ENCODE measurements at places on chromosomes 4 and X.

- DNase-seq, result no peak
Observed at GRCh38 chrX:11290416-11291102, 2.7 kb upstream of the AMELX start.

GRCh38 chr4:127978930-127979329 is 13.7 kb downstream of the ABHD18 start:
- no peak for DNase-seq

- no peak for DNase-seq
Observed at GRCh38 chrX:34978171-34978570, 35.6 kb downstream of the FAM47B start.

DNA sequence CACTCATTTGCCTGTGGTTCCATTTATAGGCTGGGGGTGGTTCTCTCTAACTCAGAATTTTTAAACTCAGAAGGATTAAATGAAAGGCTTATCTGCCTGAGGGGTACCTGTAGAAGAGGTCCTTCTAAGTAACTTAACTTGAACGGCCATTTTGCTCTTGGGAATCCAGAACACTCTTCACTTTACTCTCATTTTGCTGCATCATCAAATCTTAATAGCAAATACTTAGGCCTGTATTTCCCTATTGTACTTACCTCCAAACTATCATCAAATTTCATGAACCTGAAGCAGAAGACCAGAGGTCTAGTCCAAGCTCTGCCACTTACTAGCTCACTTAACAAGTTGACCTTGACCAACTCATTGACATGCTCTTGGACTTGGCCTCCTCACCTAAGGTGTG is 70.4 kb downstream of the GRIA3 start:
- no peak for DNase-seq

DNA sequence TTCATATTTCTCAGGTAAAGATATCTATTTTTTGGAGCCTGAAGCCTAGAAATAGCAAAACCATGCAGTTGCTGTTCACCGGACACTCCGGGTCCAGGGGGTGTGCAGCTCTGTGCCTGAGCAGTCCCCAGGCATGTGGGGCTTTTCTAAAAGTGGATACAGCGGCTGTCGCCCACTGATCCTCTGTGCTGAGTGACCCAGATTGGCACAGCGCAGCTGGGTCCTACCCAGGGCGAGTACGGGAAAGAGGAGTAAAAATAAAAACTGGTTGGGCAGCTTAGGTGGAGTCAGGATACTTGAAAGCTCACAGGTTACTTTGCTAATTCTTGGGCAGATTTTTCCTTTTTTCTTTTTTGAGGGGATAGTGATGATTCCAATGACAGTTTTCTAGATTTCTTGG is 118.8 kb downstream of the UCHL1 start:
- DNase-seq, result no peak

GRCh38 chr4:172392741-172393140 is 579.5 kb downstream of the GALNTL6 start:
- DNase-seq, result no peak

- DNase-seq, result no peak
Observed at GRCh38 chrX:133749951-133750350, 235.4 kb downstream of the GPC3 start.

- DNase-seq, result no peak
Observed at GRCh38 chrX:22203186-22203585, 69.5 kb upstream of the CBLL2 start.

- DNase-seq, result no peak
Observed at GRCh38 chr4:93061826-93062225, 758.1 kb downstream of the GRID2 start.

- DNase-seq, result no peak
Observed at GRCh38 chrX:138128027-138128671, 562.2 kb downstream of the ZIC3 start.

DNA sequence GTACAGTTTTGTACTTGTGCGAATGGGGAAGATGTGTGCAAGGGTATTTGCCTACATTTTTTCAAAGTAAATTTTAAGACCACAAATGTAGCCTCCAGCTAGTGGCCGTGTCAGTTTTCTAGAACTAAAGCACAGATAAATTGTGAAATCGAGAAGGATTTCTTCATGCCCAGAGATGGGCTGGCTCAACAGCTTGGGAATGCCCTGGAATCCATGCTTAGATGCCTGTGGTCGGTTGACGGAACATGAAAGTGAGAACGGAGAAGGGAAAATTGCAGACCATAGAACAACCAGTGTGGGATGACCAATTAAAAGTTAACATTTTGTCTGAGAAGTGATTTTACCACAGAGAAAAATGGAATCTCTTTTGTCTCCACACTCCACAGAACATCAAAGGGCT is 73.2 kb upstream of the VCX2 start:
- DNase-seq, result no peak

All from activated T-helper 1 cell treated with anti-CD3 and anti-CD28 coated beads, Interleukin-2, amount 50 U/mL, for 16 hours (primary cell).